ENCODE measurements at places on chromosomes 4 and X. TPM values are rescaled to one million over a fixed set of nuclear protein-coding genes. Genes with fewer than 3 reads are reported as not detected.

- no peak for DNase-seq
Observed at GRCh38 chr4:72715299-72715698, 146.3 kb upstream of the ADAMTS3 start.

- no peak for DNase-seq
Observed at GRCh38 chrX:16347968-16348670, 180.8 kb downstream of the MAGEB17 start.

DNA sequence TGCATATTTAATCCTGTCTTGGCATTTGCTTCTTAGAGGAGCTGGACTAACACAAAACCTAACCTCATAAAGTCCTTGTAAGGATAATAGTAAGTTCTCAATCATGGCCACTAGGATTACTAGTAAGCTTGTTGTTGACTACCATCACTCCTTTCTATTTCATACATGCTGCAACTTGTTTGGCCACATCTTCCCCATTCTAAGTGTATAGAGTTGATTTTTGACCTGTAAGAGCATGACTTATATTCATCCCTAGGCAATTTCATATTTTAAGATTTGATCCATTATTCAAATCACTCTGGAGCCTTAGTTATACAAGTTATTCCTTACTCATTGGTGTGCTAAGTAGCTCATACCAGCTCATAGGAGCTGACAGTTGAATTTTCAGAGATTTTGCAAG is 109.4 kb downstream of the EFHC2 start:
- DNase-seq = no peak

GRCh38 chr4:113869743-113870375 is 108.3 kb upstream of the CAMK2D start:
- DNase-seq = peak; percentile 1

- DNase-seq = no peak
Observed at GRCh38 chr4:48787056-48787455, 7.0 kb upstream of the FRYL start.

GRCh38 chrX:141301017-141301416 is 58.7 kb upstream of the SPANXC start:
- DNase-seq = no peak

DNA sequence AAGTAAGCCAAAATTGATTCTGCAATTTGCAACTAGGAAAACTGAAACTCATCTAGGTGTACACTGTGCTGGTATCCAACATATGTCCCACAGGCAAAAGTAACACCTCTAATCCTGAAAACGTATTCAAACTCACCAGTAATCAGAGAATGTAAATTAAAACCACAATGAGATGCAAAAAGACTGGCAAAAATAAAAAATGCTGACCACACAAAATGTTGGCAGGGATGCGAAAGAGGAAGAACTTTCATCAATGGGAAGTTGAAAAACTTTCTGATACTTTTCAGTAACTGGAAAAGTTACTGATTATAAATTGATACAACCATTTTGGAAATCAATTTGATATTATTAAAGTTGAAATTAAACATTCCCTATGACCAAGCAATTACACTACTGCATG is 20.1 kb upstream of the CORIN start:
- DNase-seq = no peak

DNA sequence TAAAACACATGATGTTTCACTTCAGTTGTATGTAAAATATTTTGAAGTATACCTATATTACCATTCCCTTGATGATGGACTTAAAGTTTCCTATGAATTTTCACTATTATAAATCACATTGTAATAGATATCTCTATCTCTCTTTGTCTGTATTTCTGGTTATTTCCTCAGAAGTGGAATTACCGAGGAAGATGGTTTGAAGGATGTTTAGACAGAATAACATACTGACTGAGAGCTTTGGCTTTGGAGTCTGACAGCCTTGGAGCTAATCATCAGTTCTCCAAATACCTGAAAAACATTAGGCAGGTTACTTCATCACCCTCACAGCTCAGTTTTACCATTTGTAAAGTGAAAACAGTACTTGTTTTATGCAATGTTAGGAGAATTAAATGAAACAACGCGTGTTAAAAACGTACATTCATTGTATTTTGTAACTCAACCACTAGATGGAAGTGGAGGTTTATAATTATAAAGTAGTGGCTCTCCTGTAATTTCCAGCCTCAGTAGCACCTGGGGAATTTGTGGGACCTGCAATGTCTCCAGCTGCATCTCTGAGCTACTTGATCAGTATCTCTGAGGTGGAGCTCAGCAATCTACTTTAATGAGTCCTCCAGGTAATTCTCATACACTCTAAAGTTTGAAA is 14.3 kb downstream of the JCHAIN start:
- peak; percentile 52 for DNase-seq

DNA sequence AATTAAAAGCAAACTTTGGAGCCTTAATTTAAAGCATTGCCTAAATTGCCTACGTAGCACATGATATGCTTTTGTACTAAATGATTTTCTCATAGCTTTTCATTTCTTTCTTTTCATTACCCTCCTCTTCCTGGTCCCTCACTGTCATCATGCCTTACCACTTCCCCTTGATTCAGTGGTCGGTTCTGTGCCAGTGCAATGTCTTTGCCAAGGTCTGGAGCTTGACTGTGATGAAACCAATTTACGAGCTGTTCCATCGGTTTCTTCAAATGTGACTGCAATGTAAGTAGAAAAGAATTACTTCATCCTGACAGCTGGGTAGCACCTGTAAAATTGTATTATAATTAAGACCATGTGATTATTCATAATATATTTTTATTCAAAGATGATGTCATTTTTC is 72.5 kb downstream of the C4orf46 start:
- no peak for DNase-seq

- no peak for DNase-seq
Observed at GRCh38 chr4:118396881-118397622, 44.2 kb upstream of the PRSS12 start.

GRCh38 chr4:164892018-164892417 is 15.0 kb downstream of the APELA start:
- no peak for DNase-seq

DNA sequence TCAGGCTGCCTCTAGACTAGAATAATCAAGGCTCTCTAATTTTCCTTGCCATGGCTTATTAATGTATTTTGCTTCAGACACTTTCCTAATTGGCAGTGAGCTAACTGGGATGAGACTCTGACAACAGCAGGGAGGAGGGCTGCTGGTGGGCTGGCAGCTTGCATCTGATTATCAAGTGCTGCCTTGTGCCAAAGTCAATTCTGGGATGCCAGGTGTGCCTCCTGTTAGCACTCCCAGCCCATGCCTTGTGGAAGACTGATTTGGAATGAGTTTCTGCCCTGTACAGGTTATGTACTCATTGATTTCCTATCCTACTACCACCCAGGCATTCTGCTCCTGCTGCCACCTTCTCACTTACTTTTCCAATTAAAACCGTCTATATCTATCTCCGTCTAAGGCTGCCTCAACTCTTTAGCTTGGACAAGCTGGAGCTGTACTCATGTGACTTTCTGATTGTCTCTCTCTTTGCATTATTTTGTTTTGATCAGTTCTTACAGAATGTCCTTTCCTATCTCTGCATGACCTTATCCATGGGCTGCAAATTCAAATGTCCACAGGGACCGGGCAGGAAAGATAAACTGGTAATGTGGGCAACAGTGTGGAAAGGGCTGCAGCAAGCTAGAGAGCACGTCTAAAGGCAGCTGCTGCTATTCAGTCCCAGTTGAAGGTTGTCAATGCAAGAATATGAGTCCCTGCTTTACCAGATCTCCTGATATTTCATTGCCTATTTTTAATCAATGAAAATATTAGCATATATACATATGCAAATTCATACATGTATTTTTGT is 112.6 kb downstream of the GABRA2 start:
- no peak for DNase-seq

- no peak for DNase-seq
Observed at GRCh38 chrX:799808-800207, 169.2 kb downstream of the SHOX start.

DNA sequence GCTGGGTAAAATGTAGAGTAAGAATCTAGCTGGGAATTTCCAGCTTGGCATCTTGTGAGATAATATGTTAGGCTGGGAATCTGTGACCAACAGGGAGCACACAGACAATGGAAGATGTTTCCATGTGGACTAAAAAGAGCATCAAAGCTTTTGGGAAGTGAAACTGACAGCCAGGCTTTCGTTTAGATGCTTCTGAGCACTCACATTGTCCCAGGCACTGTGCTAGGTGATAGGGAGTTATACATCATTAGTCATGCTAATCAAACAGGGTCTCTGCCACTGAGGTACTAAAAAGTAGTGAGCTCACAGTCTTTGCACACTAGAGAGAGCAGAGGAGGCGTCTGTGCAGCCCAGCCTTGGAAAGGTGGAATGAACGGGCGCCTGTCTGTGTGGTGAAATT is 101.9 kb upstream of the SCOC start:
- DNase-seq = no peak

DNA sequence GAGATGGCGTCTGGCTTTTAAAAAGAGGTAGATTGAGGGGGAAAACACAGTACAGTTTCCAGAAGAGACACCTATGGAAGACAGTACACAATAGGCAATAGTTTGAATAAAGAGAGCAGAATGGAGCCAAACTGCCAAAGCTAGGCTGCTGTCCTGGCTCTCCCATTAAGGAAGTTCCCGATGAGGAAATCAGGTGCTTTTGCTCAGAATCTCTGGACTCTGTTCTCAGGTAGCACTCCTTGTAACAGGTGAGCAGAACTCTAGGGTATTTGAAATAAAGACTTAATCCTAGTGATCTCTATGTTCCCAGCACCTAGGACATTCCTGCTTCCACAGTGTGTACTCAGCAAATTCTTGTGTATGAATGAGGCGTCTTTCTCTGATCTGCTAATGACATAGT is 1.6 kb downstream of the EGF start:
- DNase-seq = no peak

DNA sequence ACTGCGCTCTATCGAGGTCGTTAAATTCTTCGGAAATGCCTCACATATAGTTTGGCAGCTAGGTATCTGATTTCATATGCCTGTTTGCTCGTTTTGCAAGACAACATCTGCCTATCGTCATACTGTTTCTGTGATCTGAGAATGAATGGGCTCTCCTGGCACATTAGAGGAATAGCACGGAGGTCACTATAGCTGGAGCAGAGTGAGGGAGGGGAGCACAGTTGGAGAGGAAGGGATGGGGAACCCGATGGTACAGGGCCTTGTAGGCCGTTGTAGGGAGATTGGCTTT is 552 bp downstream of the IKBKG start:
- DNase-seq = no peak

DNA sequence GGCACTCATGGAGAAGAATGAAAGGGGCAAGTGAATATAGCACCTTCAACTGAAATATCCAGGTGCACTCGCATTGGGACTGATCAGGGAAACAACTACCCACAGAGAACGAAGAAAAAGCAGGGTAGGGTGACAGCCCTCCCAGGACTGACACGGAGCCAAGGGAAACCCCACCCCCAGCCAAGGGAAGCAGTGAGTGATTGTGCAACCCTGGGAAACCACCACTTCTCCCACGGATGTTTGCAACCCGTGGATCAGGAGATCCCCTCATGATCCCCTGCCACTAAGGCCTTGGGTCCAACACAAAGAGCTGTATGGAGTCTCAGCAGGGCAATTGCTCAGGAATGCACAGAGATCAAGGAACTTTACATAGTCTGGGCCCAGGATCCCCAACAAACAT is 158.5 kb upstream of the HCCS start:
- no peak for DNase-seq

GRCh38 chr4:7860600-7861163 is 79.0 kb downstream of the AFAP1 start:
- no peak for DNase-seq

- DNase-seq = no peak
Observed at GRCh38 chr4:90126805-90127204, 389 bp upstream of the CCSER1 start.

- DNase-seq = peak; percentile 83
Observed at GRCh38 chr4:165112368-165113121, at the start of gene TMEM192. TMEM192 (minus strand) TSS chr4:165112860; CDS start chr4:165112773, 87 bp downstream.

GRCh38 chr4:90120037-90120436 is 7.2 kb upstream of the CCSER1 start:
- DNase-seq = no peak

- no peak for DNase-seq
Observed at GRCh38 chr4:113083346-113083745, 33.9 kb downstream of the ANK2 start.

- DNase-seq = no peak
Observed at GRCh38 chrX:867966-868647, 237.5 kb downstream of the SHOX start.

DNA sequence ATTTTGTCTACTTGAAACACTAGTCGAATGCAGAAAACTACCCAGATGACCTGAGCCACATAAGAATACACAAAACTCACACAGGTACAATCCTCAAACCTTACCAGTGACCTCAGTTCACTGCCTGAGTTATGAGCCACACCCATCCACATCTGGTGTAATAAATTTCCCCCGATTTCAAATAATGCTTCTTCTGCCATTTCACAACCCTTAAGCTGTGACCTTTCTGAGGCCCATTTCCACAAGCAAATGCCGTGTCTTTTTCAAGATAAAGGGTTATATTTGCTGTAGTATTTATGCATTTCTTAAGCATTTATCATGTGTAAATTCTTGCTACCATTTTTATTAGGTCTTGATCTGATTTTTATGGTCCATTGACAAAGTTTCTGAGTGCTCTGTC is 1.8 kb upstream of the ARHGEF38 start:
- DNase-seq = no peak

DNA sequence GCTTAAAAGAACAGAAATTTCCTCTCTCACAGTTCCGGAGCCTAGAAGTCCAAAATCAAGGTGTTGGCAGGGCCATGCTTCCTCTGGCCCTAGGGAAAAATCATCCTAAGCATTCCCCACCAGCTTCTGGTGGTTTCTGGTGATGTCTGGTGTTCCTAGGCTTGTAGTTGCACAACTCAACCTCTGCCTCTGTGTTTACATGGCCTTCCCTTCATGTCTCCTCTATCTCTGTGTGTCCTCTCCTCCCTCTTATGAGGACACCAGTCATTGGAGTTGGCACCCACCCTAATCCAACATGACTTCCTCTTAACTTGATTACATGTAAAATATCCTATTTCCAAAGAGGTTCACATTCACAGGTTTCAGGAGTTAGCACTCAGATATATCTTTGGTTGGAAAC is 15.4 kb downstream of the LRP2BP start:
- no peak for DNase-seq

- DNase-seq = no peak
Observed at GRCh38 chr4:159060161-159060560, 42.7 kb upstream of the RAPGEF2 start.

GRCh38 chr4:182973511-182973911 is 56.3 kb upstream of the DCTD start:
- no peak for DNase-seq

GRCh38 chr4:40053161-40053560 is 3.5 kb upstream of the N4BP2 start:
- no peak for DNase-seq

- no peak for DNase-seq
Observed at GRCh38 chr4:2222838-2223237, 19.1 kb downstream of the HAUS3 start.

GRCh38 chr4:173168396-173169177 is at the start of gene GALNT7:
GALNT7 (plus strand) TSS chr4:173168811; CDS start chr4:173168836, 25 bp downstream.
- no peak for DNase-seq

GRCh38 chrX:46179748-46180147 is 365.5 kb downstream of the ZNF674 start:
- peak; percentile 36 for DNase-seq

The STATH gene
- not detected for total RNA-seq

The S100G gene
- not detected for total RNA-seq

The LDB2 gene
- 0.12 TPM for total RNA-seq

The GSTCD gene
- 22.5 TPM for total RNA-seq

The ADH1A gene
- total RNA-seq = not detected

The MMGT1 gene
- 23.2 TPM for total RNA-seq

The CCDC120 gene
- total RNA-seq = 13.5 TPM

The DDX53 gene
- total RNA-seq = not detected

The GPR173 gene
- 3.4 TPM for total RNA-seq

The HSFX1 gene
- 0.44 TPM for total RNA-seq
